ENCODE measurements at places on chromosomes 6 and 20. TPM values are rescaled to one million over a fixed set of nuclear protein-coding genes. Genes with fewer than 3 reads are reported as not detected.

- DNase-seq = peak; percentile 35
These were observed 43.5 kb upstream of the TIAM2 start for GRCh38 chr6:154951345-154952200.

DNA sequence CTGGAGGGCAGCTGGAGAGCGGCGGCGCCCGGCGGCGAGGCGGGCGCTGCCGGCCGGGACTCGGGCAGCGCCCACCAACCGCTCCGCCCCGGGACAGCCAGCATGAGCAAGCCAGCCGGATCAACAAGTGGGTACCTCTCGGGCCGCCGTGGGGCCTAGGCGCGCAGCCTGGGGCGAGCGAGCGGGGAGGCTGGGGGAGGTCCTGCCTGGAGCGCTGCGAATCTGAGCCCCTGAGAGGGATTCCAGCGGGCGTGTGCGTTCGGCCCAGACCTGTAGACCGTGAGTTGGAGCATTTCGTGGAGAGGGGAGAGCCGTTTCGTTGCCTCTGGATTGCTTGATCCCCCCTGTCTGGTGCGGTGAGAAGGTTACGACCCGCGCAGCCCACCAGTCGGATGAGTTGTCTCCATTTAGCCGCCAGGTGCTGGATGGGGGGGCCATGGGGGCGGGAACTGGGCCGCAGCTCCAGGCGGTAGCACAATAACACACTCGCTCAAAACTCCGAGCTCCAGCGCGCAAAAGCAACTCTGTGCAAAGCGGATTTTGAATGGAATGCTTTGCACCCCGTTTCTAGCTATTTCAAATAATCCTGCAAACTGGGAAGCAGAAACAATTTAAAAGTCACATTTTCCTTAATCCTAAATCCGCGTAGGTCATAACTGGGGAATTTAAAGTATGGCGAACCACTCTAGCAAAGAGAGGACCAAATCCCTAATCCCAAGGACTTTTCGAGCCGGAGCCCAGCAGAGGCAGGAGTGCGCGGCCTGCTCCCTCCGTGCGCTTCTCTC lies 1.0 kb downstream of the NR2E1 start:
- no peak for DNase-seq

DNA sequence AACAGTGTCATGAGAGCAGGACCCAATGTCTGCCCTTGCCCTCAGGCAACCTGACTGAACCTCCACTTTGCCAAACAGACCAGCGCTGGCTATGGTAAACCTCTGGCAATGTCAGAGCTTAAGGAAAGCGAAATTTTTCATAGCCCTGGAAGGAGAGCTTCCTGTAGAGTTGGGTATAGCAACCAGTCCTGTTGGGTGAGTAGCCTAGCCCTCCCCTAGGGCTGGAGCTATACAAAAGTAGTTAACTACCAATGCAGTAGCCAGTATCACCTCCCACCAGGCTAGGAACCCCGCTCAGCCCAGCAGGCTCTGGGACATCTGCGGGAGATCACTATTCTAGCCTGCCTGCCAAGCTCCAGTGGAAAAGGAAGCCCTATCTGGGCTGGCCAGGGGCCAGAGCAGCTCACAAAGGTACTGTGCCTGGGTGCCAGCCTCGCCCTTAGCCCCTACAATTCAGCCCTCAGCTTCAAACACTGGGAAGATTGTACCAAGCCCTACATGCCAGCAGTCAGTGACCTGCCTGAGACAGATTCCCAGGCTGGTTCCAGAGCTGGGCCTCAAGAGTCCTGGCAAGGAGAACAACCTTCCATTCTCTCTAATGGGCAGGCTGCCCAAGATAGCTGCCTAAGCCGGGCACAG lies 7.9 kb downstream of the WFDC3 start:
- peak; percentile 36 for DNase-seq

DNA sequence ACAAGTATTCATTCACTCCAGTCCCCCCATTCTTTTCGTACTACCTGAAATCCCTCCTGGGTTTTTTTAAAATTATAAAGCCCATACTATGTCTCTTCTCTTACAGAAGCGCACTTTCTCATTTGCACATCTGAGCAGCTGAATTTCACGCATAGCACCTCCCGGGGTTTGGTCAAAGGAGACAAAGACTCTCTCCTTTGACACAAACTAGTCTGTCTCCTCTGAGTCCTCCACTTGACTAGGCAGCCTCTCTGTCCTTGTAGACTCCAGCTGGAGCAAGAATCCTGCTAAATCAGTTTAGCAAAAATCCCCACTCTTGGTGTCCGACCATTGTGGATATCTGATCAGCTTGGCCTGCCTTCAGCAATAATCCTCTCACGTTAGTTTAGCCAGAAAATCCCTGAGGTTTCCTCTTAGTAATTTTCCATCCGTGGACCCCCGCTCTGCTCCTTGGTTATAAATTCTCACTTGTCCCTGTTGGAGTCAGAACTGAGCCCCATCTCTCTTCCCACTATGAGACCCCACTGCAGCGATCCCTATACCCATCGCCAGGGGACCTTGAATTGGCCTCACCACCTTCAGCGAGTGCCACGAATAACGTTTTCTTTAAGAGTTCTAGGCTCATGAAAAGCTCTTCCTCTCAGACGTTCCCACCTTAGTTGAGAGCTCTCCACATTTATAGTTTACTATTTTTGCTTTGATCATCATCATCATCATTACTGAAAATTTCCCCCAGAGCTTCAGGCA lies 29.0 kb downstream of the PDYN start:
- no peak for DNase-seq

- DNase-seq = no peak
These were observed 26.5 kb downstream of the PDE10A start for GRCh38 chr6:165636402-165637048.

GRCh38 chr6:110756817-110757216 lies 58.5 kb downstream of the CDK19 start:
- no peak for DNase-seq

DNA sequence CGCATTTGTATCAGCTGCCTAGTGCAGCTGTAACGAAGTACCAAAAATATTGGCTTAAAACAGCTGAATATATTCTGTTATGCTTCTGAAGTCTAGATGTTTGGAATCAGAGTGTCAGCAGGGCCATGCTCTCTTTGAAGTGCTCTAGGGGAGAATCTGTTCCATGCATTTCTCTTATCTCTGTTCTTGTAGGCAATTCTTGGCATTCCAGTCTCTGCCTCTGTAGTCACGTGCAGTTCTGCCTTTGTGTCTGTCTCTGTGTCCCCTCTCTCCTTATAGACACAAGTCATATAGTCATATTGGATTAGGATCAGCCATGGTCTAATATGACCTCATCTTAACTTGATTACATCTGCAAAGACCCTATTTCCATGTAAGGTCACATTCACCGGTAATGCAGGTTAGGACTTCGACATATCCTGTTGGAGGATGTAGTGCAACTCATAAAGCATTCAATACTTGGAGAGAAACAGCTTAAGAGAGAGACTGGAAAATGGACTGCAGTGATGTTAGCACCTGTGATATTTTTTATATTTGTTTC lies 18.6 kb downstream of the FAM83B start:
- DNase-seq = no peak

DNA sequence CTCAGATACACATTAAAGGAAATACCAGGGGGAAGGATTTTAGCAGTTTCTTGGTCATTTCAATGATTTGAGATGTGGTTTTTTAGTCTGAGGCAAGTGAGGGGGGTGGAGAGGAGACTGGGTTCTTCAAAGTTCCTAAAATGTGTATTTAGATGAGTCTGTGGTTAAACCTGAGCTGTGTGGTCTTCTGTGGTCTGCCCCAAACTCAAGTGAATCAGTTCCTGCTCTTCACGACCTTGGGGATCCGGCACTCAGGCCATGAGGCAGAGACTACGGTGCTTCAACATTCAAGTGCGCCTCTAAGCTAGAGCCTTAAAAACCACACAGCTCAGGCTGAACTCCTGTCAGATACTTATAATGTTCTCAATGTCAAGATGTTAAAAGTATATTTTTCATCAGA lies 406.7 kb downstream of the LMBRD1 start:
- DNase-seq = no peak

- no peak for DNase-seq
These were observed 937 bp downstream of the SPACA1 start for GRCh38 chr6:88048578-88048977.

DNA sequence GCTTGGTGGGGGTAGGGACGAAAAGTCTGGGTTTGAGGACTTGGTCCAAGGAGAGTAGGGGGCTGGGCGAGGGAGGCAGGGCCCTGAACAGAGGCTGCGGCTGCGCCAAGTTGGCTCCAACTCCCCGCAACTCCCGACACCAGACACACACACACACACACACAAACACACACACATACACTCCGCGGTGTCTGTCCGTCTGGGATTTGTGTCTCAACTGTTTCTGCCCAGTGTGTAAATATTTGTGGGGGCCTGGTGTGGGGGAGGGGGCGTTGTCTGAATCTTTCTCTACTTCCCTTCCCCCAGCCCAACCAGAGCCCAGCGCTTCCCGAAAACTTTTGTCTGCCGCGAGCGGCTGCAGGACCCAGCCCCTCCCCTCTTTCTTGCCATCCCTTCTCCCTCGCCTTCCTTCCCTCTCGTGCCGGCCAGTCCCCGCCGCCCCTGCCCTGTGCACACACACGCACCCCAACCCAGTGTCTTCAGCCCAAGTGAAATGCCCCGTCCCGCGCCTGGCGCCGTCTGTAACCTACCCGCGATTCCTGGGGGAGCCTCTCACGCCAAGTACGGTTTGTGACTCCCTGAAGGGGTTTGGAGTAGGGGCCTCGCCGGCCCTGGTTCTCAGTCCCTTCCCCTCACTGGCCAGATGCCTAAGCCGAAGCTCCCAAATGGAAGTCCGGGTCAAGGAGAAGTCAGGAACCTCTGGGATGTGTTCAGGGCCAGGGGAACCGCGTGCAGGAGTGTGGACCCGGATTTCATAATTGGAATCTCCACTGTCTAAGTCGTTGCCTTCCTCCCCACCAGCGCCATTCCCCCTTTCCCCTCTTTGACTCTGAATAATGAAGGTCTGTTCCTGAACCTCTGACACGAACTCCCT lies 904 bp downstream of the MDFI start:
- DNase-seq = no peak

DNA sequence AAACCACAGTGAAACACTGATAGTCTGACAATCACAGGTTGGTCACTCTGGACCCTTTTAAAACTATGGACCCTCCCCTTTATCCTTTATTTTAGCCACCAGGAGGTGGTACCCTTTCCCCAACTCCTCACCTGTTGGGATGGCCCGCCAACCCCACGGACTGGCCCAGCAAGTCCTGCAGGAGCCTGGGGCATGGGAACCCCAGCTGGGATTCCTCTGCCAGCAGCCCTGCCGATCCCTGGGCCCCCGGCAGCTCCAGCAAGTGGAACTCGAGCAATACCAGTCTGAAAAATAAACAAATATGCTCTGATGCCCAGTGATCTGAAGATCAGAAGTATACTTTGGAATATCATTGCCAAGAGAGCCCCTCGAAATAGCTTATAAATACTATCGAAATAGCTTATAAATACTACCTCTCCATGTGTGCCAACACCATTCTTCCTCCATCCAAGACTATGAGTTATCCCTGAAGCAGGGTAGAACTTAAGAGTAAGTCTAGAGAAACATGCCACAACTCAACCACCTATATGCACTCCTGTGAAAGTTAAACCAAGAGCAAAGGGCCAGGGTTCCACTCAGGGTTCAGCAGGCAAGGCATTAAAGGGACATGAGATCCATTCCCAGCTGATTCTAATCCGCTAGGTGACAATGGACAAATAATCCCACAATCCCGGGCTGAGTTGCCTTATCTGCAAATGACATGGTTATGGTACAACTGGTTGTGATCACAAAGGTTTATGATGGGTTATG lies 6.8 kb downstream of the SNRPB start:
- no peak for DNase-seq

DNA sequence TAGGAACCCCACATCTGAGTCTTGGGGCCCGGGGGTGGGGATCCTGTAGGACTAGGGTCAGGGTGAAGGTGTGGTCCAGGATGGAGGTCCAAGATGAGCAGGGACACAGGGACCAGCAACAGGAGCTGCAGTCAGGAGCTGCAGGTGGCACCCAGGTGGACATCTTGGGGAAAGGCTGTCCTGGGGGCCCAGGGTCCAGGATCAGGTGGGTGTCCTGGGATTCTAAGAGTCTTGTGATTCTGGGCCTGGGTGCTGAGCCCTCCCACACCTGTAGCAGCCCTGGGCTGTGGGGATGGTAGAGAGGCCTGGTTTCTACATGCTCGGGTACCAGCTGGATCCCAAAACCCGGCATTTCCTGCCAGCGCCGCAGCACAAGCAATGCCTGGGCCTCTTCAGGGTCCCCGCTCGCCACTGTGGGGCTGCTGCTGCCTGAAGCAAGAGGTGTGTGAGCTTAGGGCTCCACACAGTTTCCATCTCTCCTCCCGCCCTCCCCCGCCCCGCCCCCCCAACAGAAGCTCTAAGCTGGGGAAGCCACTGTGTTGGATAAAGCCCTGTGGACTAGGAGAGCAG lies 20.7 kb downstream of the ERGIC3 start:
- DNase-seq = no peak

GRCh38 chr6:39387785-39388184 lies 65.3 kb upstream of the KCNK16 start:
- DNase-seq = peak; percentile 13

- no peak for DNase-seq
These were observed 24.2 kb downstream of the MDGA1 start for GRCh38 chr6:37673436-37673835.

GRCh38 chr6:37409501-37409900 lies 23.5 kb upstream of the CMTR1 start:
- DNase-seq = no peak

GRCh38 chr6:27375613-27376079 lies 12.9 kb upstream of the ZNF391 start:
- DNase-seq = peak; percentile 47

Gene C6orf58
- not detected for total RNA-seq

Gene BFSP1
- total RNA-seq = 3.5 TPM

Gene LY86
- not detected for total RNA-seq

Gene CNKSR3
- 4.8 TPM for total RNA-seq

Gene USP49
- total RNA-seq = 4.3 TPM

Gene ZBTB24
- total RNA-seq = 10.4 TPM

Gene HLA-DPA1
- not detected for total RNA-seq

Gene BTBD3
- total RNA-seq = 21.6 TPM

Gene SLC17A1
- not detected for total RNA-seq

Measured in MCF 10A (cell line).